ENCODE measurements at places on chromosomes 7 and 10. TPM values are rescaled to one million over a fixed set of nuclear protein-coding genes. Genes with fewer than 3 reads are reported as not detected.
A peak's percentile ranks its signal among the peaks of the same experiment; 100 is the strongest.

DNA sequence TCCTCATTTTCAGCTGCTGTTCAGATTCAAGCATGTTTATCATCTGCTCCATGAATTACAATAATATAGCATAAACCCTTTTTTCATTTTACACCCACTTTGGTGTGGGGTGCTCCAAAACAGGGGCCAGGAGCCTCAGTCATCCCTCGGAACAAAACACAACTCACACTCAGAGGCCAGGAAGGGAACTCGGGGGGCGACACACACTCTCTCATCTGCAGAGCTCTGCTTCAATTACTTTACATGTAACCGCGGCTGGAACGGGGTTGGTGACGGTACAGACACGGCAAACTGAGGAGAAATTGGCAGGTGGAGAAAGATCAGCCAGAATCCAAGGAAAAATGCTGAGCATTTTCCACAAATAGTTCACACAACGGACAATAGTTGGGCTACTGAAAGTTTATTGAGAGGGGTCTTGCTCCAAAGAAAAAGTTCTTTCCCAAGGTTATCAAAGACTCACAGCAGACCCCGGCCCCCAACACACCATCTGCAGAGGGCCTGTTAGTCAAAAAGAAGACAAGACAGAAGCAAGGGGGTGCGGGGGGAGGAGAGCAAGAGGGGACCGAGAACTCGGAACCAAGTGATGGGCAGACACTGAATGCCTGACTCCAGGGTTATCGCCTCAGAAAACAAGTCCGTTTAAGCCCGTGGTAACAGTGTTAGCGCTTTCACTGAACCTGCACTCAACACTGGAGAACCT, 20.5 kb downstream of the DIP2C start:
- DNase-seq: no peak

- DNase-seq: no peak
Measured at GRCh38 chr10:106967452-106967851, 197.1 kb downstream of the SORCS1 start.

WEE2 gene
- not detected for total RNA-seq

SLC29A4 gene
- 2.9 TPM for total RNA-seq

ALOX5 gene
- total RNA-seq: 139 TPM

DNA sequence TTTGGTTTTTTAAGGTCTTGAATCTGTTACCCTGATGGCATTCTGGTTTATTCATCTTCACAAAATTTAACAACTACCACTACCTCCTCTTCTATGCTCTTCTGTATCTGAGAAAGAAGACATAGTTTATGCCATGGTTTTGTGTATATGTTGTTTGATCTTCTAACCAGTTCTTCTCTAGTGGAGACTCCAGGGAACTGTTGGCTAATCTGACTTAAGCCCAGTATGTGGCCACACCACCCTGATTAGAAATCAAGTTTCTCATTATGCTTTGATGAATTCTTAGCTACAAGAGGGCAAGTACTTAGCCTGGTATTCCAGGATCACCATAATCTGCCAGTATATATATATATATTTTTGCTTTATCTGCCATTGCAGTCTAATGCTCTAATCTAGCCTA, 99.5 kb upstream of the MXI1 start:
- no peak for DNase-seq

- DNase-seq: peak; percentile 67
Measured at GRCh38 chr7:506921-507622, 12.6 kb downstream of the PDGFA start.

- DNase-seq: no peak
Measured at GRCh38 chr7:70072220-70072619, 473.9 kb downstream of the AUTS2 start.

PPP1R17 gene
- total RNA-seq: not detected

DNA sequence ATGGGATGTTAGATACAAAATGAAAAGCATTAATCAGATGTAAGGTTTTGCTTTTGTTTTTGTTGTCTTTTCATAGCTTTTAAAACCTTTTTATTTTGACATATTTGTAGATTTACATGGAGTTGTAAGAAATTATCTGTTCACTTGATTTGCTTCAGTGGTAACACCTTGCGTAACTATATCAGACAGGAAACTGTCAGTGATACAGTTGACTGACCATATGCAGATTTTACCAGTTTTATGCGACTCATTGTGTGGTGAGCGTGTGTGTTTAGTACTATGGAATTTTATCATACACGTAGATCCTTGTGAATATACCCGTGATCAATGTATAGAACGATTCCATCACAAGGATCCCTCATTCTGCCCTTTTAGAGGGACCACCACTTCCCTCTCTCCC, 701.4 kb downstream of the SUGCT start:
- no peak for DNase-seq

SGMS1 gene
- 67.6 TPM for total RNA-seq

DNA sequence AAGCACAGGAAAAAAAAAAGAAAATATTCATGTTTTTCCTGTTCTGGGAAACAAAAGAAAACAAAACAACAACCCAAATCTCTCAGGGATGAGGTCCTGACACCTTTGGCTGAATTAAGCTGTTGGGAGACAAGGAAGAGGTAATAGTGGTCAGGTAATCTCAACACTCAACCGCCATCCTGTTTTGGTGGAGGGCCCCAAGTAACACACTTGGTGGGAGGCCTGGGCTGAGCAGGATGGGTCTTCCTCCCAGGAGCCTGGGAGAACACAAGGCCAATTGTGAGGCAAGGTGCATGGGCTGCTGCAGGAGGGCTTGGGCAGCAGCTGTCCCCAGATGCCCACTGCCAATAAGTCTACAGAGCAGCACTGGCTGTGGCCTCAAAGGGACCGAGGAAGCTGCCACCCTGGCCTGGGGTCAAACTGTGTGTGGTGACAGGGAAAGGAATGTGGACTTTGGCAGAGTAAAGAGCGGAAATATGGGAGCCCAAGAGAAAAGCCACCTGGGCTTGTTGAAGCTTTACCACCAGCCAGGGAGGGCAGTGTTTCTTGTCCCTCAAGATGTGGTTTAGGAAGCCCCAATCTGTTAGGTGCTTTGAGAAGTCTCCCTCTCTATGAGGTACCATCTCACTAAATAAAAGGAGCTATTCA, 93.5 kb upstream of the SLC25A13 start:
- no peak for DNase-seq

- DNase-seq: no peak
Measured at GRCh38 chr10:70418229-70418628, 14.3 kb downstream of the EIF4EBP2 start.

- DNase-seq: no peak
Measured at GRCh38 chr7:12779947-12780346, 92.5 kb downstream of the ARL4A start.

DNA sequence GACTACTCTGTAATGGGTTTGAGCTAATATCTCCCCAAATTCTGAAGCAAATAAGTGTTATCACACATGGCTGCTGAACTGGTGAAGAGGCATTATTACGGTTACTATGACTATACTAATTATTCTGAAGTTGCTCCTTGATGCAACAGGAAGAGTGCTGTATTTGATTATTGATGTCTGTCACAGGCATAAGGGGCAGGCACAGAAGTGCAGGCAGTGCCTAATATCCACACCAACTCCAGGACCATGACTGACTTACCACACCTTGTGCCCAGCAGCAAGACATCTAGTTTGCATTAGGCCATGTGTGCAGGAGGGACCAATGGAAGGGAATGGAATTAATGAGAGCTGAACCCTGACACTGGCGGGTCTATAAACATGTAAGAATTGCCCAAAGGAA, 62.7 kb downstream of the AMPH start:
- no peak for DNase-seq

DNA sequence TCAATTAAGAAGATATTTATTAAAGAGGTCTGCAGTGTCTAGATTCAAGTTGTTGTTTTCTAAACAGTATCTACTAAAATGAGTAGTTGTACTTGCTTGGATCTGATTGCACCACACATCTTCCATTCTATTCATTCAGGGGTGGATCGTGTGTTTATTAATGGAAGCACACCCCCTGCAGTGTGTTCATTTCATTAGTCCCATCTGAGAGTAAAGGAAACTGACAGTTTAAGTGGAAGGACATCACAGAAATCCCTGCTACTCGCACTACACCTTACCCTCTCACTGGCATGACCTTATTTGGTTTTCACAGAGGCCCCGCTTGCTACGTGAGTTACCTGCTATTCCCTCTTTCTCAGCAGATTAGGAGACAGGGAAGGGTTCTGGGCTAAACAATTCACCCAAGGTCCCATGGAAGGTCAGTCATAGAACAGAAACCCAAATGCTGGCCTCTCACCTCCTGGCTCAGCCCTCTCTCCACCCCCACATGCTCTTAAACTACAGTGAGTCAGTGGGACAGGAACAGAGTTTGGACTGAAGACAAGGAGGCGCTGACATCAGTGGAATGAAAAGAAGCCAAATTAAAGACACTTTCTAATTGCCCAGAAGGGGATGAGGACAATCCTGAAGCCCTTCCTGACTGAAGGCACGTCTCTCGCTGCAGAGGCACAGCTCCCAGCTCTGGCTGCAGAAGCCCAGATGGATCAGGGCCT, 369.2 kb upstream of the NRP1 start:
- DNase-seq: no peak

GRCh38 chr7:130365511-130366441, 14.5 kb upstream of the CPA1 start:
- DNase-seq: peak; percentile 41

DNA sequence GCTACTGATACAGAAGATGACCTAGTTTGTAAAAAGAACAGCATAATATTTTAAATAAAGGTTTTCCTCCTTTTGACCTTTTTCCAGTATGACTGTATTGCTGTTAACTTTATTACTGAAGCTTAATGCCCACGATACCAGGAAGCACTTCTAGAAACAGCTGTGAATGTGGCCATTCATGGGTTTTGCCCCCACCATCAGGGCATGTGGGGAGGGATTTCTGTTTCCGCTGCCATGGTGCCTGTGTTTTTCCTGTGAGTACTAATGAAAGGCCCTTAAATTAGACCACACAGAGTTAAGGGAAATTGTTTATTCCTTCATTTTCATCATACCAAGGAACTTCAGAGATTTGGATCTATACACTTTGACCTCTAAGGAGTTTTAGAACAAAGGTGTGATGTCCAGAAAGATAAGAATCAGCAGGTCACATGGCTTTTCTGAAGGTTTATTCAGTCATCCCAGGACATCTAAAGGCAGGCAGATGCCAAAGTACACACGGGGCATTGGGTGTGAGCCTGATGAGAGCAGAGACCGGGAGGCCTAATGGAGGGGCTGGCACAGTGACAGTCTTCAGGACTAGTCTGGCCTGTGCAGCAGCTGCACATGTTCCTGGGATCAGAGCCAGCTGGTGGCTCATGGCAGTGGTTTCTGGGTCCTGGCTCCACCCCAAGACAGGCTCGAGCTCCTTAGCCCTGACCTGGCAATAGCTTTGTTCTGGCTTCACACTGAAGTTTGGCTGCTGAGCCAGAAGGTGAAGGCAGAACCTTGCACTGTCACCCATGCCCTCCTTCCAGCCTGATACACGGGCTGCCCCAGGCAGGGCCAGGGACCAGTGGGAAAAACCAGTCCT, 190.9 kb downstream of the REEP3 start:
- DNase-seq: no peak

DNA sequence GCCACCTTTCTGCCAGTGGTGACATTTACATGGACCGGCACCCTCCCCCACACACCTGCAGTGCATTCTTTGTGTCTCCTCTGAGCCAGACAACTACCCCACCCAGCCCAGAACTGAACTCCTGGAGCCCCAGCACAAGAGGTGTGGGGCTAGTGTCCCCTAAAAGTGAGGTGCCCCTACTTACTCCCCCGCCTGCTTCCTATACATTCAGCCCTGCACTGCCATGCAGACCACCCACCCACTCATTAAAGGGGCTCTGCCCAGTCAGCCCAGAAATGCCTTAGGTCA, 1.9 kb downstream of the SAP25 start:
- DNase-seq: no peak

- no peak for DNase-seq
Measured at GRCh38 chr10:106519376-106520030, 645.0 kb downstream of the SORCS1 start.

DNA sequence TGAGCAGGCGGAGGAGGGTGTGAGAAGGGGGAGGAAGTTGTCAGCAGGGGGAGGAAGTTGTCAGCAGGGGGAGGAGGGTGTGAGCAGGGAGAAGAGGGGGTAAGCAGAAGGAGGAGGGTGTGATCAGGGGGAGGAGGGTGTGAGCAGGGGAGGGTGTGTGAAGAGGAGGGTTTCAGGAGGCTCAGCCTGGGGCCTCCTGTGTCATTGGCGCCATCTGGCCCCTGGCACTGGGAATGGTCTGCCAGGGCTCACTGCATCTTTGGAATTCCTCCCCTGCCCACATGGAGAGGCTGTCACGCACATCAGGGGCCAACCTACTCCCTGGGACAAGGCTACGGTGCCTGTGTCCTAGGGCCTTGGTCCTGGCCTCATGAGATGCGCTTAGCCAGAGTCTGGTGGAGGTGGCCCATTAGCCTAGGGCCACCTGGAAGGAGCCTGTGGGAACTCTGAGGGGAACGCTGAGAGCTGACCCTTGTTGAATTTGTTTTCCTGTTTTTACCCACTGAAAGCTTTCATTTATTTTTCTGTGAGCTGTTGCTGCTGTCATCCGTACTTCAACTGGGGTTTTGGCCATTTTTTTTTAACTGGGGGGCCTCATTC, 18.0 kb downstream of the CAMK2B start:
- no peak for DNase-seq
